ENCODE measurements at places on chromosomes 4 and X.

DNA sequence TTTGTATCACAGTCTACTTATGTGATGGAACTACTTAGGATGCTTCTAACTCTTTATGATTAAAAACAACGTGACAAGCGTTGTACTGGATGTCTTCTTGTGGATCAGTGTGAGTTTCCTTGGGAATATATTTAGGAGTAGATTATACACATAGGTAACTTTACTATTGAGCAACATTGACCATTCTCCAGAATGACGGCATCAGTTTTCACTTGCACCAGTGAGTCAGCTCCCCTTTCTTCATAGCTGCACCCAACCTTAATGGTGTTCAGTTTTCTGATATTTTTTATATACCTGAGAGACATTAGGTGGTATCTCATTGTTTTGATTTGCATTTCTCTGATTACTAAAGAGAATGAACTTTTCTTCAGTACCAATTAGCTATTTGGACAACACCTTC, 343.9 kb downstream of the ADGRL3 start:
- DNase-seq = no peak

GRCh38 chr4:8850830-8851188, 20.8 kb downstream of the HMX1 start:
- DNase-seq = no peak

- no peak for DNase-seq
These were observed 797 bp downstream of the CD99L2 start for GRCh38 chrX:150897421-150898320.

GRCh38 chrX:16695079-16695676, 17.3 kb downstream of the CTPS2 start:
- DNase-seq = no peak

DNA sequence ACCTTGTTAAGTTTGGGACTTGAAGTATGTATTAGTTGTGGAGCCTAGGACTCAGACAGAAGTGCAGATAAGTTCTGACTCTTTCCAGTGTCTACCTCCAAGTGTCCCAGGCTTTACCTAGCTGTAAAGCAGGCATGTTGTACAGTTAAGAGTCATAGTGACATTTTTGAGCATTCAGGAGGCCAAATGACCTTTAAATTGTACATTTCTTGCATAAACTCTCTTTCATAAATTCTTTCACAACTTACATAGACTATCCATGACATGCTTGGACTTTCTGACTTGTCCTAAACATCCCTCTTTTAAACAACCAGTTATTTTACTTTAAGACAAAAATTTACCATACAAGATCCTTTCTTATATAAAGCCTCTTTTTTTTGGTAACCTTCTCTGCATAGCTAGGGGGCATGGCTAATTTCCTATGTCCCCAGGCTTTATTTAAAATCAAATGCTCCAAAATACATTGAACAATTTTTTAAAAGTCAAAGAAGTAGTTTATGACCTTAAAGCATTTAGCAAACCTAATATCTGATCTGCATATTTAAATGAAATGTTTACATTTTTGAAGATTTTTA, 40.1 kb upstream of the UGT8 start:
- no peak for DNase-seq
